ENCODE measurements at places on chromosomes 6 and 20.
A peak's percentile ranks its signal among the peaks of the same experiment; 100 is the strongest.

DNA sequence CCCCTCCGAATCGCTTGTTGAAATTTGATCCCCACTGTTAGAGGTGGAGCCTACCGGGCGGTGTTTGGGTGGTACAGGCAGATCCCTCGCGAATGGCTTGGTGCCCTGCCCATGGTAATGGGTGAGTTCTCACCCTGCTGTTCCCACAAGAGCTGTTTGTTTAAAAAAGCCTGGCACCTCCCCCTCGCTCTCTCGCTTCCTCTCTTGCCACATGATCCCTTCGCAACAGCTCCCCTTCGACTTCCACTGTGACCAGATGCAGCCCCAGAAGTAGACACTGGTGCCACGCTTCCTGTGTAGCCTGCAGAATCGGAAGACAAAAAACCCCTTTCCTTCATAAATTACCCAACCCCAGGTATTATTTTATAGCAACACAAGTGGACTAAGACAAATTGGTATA lies 292.2 kb upstream of the QKI start:
- no peak for DNase-seq

DNA sequence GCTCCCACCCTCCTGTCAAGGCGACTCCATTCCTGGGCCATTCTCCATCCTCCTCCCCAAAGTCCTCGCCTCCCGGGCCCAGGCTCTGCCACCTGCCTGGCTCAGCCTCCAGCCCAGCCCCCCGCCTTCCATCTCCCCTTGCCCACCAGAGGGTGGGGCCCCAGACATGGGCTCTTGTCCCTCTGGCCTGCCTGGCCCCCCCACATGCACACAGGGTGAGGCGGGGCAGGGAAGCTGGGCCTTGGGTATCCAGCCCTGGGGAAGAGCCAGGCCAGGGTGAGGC lies 95.2 kb downstream of the YTHDF1 start:
- no peak for DNase-seq

DNA sequence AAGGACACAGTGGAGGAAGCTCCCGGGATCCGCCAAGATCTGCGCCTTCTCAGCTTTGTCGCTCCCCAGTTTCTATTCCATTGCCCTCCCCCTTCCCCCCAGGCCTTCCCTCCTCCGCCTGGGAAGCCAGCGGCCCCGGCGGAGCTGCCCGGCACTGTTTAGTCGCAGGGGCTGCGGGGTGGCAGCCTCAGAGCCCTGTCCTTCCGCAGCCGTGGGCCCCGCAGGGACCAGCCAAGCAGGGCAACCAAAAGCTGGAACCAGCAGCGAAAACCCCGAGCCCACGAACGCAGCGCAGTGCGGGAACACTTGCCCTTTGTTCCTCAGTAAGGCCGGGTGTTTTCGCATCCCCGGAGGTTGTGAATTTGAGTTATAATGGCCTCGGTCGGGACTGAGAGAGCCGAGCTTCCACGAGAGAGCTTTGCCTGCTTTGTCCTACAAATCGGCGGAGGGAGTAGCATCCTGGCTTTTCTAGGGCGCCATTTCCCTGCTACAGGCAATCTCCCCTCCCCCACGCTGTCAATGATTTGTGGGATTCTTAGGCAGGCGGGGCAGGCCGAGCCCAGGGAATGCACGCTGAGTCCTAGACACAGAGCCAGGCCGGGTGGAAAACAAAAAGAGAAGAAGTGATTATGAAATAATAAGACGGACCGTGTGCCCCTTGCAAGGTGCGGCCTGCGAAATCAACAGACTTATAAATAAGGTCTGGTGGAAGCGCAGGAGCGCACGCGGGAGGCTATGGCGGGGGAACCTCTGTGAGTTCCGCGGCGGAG lies 4.0 kb upstream of the TUBB2B start:
- DNase-seq, result no peak

DNA sequence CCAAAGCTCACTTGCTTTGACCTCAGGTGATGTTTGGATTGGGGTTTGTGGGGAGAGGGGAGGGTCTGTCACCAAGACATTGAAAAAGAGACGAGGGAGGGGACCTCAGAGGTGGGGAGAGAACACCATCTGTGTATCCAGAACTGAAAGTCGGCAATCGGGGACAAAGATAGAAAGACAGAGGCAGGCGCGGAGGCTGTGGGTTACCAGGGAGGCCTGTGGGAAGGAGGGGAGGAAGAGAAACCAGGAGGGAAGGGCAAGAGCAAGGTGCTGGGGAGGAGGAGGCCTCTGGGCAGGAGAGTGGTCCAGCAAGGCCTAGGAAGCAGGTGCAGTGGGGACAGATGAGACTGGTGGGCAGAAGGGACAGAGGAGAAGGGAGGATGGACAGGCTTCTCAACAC lies 211.2 kb downstream of the CDC5L start:
- DNase-seq, result no peak

- DNase-seq, result no peak
Observed at GRCh38 chr6:23086100-23086499, 516.7 kb downstream of the HDGFL1 start.

DNA sequence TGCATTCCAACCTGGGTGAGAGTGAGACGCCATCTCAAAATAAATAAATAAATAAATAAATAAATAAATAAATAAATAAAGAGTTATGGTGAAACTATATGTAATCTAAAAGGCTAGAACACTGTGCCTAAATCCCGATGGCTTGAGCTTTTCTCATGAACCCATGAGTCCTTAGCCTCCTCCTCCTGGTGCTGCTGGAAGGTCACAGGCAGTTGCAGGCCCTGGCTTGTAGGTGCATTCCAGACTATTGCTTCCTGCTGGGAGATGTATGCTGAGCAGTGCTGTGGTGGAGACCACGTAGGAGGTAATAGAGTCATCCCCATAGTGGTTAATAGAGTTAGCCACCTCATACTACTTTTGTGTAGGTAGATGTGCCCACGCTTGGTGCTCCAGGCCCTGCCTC lies 12.5 kb downstream of the PTK7 start:
- DNase-seq, result no peak

DNA sequence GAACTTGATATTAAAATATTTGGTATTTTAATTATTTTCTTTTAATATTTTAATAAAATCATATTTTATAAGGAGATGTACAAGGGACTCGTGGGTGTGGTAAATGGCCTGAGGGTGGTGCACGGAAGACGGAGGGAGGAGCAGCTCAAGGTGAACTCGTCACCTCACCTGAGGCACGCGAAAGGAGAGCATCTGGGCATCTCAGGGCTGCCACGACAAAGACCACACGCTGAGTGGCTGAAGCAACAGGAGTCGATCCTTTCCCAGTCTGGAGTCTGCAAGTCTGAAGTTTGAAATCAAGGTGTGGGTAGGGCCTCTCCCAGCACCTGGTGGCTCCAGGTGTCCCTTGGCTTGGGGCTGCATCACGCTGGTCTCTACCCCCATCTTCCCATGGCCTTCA lies 39.7 kb downstream of the APCDD1L start:
- DNase-seq, result no peak

GRCh38 chr6:158837684-158838625 lies 18.8 kb upstream of the EZR start:
- DNase-seq, result no peak

DNA sequence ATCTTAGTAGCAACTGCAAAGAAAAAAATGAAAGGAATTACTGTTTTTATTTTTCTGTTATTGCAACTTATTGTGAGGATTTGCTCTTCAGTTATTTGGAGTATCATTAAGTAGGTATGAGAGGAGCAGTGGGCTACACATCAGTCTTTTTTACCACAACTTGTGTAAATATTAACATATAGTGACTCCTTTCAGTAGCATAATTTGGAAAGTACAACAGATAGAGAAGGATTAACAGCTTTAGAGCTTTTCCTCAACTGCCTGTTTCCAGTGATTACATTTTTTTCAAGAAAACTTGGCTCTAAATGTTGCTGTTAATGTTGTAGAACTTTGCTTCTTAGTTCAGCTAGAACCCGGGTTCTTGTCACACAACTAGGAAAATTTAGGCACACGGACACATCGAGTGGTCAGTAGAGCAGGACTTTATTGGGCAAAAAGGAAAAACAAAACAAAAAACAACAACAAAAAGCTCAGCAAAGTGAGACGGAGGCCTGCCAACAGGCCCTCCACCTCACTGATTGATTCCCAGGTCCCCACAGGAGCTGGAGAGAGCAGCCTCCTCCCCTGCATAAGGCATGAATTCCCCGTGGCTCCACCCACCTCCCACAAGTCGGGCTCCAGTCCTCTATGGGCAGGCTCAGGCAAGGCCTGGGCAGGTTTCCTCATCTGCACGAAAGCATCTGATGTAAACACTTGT lies 75.1 kb downstream of the ADGRG6 start:
- no peak for DNase-seq

DNA sequence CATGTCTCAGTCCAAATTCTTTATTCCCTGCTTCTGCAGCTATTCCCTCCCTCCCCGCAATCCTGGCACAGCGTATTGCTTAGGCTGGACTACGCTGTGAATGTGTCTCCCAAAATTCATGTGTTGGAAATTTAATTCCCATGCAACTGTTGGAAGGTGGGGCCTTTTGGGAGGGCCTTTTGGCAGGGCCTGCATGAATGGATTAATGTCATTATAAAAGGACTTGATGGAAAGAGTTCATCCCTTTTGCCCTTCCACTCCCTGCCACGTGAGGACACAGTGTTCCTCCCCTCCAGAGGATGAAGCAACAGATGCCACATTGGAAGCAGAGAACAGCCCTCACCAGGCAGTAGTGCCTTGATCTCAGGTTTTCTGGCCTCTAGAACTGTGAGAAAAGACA lies 20.4 kb upstream of the NOTCH4 start:
- DNase-seq, result no peak

DNA sequence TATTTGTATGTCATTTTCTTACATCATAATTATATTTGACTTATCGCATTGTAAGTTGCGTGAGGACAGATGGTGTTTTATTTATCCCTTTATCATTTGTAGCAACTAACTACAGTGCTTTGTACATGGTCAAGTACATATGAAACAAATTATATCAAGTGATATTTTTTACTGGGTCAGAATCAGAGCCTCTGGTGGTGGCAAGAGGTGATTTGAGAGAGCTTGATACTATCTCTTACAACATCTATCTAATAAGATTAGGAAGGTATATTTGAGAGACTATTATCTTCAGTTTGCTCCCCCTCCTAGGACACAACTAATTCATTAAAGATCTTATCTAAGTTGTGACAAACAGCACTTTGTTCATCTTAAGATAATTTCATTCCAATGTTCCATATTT lies 47.7 kb downstream of the BCKDHB start:
- DNase-seq, result no peak

DNA sequence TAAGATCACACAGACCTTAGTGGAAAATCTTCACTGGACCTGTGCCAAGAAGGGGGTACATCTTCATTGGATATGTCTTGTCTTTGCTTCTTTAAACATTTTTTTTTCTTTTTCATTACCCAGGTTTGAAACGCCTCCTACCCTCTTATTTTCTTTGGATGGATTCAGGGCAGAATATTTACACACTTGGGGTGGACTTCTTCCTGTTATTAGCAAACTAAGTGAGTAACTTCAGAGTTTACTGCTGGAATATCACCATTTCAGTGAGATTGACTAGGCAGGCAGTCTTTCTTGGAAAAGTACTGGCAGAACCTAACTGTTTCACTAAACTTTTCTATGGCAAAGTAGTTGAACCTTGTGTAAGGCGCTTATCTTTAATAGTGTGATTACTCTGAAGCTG lies 47.0 kb downstream of the ENPP1 start:
- no peak for DNase-seq

DNA sequence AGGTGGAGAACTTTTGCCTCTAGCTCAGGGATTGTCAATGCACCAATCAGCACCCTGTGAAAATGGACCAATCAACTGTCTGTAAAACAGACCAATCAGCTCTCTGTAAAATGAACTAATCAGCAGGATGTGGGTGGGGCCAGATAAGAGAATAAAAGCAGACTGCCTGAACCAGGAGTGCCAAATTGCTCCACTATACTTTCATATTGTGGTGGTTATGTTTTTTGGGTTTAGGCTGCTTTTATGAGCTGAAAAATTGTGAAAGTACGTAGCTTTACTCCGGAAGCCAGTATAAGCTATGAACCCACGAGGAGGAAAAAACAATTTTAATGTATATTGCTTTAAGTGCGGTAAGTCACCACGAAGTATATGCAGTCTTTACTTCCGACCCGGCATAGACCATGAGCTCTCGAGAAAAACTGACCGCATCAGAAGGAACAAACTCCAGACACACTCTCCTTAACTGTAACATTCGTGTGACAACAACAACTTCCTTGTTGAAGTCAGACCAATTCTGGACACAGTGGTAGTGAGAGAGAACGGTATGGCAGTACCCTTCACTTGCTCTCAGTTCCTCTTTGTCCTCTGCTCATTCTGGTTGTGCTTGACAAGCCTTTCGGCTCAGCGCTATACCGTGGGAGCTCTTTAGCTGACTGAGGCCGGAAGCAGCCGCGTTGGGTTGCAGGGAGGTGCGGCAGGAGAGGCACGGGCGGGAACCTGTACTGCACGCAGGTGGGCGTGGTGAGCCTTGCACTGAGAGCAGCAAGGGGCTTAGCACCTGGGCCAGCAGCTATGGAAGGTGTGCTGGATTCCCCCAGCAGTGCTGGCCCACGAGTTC lies 81.9 kb upstream of the E2F3 start:
- peak; percentile 51 for DNase-seq

GRCh38 chr6:137309078-137309762 lies 90.0 kb upstream of the IFNGR1 start:
- no peak for DNase-seq

DNA sequence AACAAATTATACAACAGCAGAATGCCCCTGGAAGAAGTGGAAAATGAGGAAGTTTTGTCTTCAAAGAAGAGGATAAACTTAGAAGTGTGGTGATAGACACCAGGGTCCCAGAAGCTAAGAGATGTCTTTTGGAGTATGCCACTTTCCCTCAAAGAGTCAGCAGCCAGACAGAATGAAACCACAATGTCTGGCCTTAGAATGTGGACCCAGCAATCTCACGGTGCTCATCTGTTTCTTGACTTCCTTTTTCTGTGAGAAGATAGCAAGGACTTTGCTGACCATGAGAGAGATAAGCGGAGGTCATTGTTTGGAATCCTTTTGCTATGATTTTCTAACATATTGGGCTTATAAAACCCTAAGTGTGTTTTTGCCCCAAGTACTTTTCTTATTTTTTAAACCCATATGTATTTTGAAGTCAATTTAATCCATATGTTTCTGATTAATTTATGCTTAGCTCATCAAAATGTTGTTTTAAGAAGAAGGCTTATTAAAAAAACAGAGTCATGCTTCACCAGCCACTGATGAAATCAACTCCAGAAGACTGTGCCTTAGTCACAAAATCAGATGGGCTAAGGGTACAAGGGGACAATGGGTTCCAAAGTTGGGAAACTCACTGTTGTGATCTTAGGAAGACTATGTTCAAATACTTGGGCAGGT lies 451.2 kb upstream of the JAG1 start:
- DNase-seq, result no peak

GRCh38 chr6:159169193-159169555 lies at the start of gene FNDC1:
TSS of gene FNDC1 (plus strand) at chr6:159169400. CDS start at chr6:159169597, 197 bp downstream.
- no peak for DNase-seq

DNA sequence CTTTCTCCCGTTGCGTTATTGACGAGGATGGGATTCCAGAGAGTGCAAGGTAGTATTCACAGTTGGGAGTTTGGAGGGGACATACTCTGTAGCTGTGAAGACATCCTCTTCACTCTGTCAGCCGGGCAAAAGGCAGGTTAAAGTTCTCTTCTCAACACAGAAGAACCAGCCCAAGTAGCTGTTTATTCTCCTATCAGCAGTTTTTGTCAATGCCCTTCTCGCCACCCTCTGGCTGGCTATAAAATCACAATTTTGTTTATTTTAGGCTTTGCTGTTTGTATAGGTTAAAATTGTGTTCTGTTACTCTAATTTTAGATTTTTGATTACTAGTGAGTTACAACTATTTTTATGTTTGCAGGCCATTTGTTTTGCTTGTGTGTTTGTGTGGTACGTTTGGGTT lies 37.9 kb upstream of the MAS1 start:
- no peak for DNase-seq

Data from stimulated activated CD8-positive, alpha-beta memory T cell treated with anti-CD3 and anti-CD28 coated beads, Interleukin-2, amount 100 ng/mL, for 1 hour (primary cell).